ENCODE measurements at places on chromosomes 13 and 19.

DNA sequence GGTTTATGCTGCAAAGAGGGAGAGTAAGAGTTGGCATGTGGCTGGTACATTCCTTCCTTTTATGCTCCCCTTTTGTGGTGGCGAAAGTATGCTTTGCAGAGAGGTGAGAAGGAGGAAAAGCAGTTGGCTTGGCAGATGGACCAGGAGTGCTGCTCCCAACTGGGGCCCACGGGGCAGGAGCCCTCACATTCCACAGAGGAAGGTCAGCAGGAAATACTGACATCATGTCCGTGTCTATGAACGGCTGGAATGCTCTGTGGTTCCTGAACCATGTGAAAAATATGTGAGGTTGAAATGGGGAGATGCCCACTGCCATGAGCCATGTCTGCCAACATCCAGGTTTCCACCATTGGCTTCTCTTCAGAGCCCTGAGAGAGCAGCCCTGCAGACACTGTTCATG, 33.3 kb upstream of the GAS6 start:
- no peak for DNase-seq

DNA sequence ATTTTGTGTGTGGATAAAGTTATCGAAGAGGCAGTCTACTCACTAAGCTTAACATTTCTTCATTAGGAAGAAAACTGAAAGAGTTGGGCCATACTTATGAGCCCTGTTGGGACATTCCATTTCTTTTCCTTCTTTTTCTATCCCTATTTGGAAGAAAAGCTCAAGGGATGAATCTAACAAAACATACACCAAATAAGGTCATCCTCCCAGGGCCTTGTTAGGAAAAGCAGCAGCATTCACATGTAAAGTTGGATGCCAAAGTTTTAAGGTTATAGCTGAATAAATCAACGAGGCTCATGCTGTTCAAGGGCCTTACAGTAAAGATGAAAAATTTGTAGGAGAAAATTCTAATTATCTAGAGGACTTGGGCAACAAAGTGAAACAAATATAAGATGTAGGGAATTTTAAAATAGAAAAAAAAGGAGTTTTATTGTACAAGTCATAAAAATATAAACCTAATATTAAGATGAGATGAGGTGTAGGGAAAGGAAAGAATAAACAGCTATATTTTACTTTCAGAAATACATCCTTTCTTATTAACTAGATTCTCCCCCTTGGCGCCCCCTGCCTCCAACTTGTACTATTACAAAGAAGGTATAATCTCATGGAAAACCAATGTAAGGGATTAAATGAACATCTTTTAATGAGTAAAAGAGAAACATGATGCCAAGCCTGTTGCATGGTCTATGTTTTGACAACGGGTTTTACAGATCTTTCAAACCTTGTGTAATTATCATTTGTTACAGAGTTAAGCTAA, 160.4 kb downstream of the PCDH20 start:
- no peak for DNase-seq

DNA sequence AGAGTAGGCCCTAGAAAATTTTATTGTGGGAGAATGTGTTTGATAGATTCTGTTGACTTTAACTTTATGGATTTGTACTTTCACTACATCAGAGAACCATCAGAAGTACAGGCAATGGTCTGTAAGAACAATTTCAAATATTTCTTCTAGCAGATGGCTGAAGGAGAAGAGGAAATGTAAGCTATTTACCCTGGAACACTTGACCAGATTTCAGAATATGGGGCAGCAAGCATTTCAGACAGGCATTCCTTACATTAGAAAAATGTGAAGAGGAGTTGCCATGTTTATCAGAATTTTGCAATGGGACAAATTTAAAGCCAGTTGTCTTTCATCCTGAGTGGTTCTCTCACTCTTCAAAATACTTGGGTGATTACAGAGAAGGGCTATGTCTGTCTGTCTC, 7.5 kb downstream of the FRY start:
- DNase-seq = no peak

- DNase-seq = no peak
These were observed 102.7 kb downstream of the SIPA1L3 start for GRCh38 chr19:38009650-38010242.

Data from ELF-1 (cell line).